HFFc6 (cell line): ENCODE measurements at places on chromosomes 6 and 20. TPM values are rescaled to one million over a fixed set of nuclear protein-coding genes. Genes with fewer than 3 reads are reported as not detected.

The PPP1R16B gene
- total RNA-seq, result not detected in 2 replicates

The RIMS4 gene
- not detected in 3 replicates for total RNA-seq

GRCh38 chr20:58268421-58268821 lies 40.0 kb upstream of the ANKRD60 start:
- no peak for DNase-seq

DNA sequence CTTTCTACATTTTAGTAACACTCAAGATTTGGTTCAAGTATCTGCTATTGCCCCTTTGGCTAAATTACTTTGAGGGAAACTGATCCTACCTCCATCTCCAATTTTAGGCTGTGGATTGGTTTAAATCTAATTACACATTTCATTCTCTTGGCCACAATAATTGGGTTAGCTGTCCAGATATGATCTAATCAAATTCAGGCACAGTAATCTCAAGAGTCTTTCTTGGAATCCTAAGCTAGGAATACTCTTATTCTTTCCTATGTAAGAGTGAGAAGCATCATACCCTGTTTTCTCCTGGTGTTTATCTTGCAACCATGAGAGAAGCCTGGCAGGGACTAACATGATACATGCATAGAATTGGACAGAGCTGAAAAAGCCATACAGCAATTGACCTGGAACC lies 300.4 kb upstream of the MARCKS start:
- DNase-seq, result no peak

GRCh38 chr6:139567095-139567494 lies 192.6 kb upstream of the CITED2 start:
- no peak for DNase-seq

DNA sequence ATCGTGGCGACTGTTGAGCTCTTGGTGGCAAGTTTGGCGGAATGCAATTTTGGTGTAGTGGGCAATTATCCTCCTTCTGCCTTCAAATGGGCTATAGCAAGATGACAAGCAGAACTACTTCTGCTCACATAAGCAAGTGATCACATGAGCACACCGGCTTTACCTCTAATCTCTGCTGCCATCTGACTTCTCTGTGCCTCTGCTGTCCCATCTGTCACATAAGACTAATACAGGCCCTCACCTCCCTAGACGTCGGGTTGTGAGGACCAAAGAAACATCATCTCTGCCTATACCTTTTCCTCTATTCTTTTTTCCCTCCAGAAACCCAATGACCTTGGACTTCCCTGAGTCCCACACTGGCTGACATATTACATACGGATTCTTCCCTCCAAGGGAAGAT lies 13.3 kb upstream of the WTAP start:
- no peak for DNase-seq

DNA sequence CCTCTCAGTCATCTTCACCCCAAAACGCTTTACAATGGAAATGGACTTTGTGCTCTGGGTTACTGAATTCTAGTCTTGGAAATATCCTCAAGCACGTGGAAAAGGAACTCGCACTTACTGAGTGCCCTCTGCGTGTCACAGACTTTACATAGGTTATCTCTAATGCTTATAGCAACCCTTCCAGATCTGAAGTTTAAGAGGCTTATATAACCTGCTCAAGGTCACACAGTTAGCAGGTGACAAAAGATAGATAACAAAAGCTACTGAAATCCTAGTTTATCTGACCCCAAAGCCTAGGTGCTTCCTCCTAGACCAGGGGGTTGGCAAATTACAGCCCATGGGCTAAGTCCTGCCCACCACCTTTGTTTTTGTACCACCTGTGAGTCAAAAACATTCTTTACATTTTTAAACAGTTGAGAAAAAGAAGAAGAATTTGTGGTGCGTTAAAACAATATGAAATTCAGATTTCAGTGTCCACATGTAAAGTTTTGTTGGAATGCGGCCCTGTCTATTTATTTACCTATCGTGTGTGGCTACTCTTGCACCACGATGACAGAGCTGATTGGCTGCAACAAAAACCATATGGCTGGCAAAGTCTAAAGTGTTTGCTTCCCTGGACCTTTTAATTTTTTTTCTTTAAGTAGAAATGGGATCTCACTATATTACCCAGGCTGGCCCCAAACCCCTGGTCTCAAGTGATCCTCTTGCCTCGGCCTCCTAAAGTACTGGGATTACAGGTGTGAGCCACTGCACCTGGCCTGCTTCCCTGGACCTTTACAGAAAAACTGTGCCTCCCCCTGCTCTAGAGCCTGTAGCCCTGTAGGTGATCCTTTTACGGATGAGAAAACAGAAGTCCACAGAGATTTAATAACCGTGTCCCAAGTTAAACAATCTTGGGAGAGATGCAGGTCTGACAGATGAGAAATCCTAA lies 110.2 kb upstream of the RREB1 start:
- no peak for DNase-seq
